ENCODE measurements at places on chromosomes 11 and 22.

GRCh38 chr11:41177791-41178190 lies 281.7 kb downstream of the LRRC4C start:
- no peak for DNase-seq

GRCh38 chr11:87501388-87501787 lies 463.7 kb downstream of the TMEM135 start:
- no peak for DNase-seq

- no peak for DNase-seq
Observed at GRCh38 chr11:45739866-45740265, 65.1 kb upstream of the SLC35C1 start.

GRCh38 chr11:75966537-75967287 lies 151.7 kb downstream of the UVRAG start:
- DNase-seq, result no peak

GRCh38 chr11:115920092-115920461 lies 415.9 kb upstream of the CADM1 start:
- DNase-seq, result no peak

DNA sequence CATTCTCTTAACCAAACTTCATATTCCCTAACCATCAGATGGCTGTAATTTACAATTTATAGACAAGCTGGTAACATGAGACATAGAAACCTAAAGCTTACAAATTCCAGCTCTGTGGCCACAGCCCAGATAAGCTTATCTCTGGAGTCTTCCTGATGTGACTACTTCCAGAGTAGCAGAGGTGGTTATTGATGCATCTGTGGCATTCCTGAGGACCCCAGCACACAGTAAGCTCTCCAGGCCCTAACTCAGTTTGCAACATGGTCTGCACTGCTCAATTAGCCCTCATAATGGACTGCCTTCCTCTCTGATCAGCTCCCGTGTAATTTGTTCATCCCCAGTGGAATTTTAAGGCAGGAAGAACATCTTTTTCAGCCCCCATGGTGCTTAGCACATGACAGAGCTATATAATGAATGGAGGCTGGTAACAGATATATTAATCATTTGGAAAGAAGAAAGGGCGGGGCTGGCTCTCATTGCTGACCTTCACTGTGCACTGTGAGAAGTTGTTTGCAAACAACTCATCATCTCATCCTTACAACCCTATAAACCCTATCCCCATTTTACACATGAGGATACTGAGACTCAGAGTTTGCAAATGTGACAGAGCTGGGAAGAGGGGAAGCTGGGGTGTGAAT lies 30.1 kb upstream of the KCNJ11 start:
- no peak for DNase-seq

GRCh38 chr22:19929586-19930550 lies 11.7 kb upstream of the COMT start:
- no peak for DNase-seq

DNA sequence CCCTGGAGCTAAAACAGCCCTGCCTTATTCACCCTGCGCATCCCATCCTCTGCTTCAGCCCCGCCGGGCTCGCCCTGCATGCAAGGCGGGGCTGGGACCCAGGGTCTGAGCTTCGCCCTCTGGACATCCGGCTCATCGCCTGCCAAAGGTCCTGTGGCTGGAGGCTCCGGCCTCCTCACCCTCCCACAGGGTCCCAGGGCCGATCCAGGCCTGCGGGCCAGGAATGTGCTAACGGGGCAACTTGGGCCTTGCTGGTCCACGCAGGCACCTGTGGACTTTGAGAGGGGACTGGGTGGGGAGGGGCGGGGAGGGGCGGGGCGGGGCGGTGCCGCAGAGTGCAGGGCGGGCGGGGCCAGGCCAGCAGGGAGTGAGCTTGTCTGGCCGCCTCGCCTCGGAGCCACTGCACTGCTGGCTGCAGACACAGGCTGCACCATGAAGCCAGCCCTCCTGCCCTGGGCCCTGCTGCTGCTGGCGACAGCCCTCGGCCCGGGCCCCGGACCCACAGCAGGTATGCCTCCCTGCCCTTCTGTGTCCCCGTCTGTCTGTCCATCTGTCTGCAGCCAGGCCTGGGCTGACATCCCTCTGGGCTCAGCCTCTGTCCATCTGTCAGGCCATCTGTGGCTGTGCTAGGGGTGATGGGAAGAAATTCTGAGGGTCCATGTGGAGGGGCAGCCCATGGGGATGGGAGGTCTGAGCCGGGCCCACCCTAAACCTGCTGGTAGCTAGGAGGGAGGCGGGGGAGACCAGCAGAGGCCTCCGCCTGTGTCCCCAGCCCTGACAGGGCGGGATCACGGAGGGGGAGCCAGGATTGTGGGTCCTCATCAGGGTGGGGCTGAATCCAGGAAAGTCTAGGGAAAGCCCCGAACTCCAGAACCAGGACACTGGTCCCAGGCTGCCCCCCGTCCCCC lies at the start of gene SUSD2:
SUSD2 (plus strand) TSS at position 400 of the 908 bp plus-strand sequence; CDS start at position 433, 33 bp downstream.
- DNase-seq, result no peak

GRCh38 chr11:131841028-131841427 lies 470.6 kb downstream of the NTM start:
- no peak for DNase-seq

GRCh38 chr11:45472716-45473317 lies 186.7 kb upstream of the SYT13 start:
- DNase-seq, result no peak

DNA sequence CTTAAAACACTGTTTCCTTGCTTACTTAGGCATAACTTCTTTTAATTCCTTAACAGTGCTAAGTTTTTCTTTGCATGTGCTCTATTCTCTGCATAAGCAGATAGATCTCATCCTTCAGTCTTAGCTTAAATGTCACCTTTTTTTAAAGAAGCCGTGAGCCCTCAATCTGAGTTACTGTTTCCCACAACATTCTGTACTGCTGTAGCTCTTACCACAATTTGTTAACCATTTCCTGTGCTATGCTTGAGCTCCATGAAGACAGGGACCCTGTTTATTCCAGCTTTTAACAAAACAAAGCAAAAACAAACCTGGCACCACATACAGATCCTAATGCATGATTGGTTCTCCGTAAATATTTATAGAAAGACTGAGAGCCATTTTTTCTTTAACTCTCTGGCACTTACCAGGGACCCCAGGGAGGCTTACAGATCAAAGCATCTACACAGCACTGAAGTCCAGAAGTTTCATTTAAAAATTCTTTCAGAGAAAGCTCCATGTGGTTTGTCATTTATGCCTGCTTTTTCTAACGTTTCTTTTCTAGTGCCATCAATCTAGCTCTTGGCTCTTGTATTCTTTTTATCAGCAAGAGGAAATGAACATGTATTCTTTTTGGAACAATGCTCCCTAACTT lies 74.9 kb downstream of the DYNC2H1 start:
- DNase-seq, result no peak

DNA sequence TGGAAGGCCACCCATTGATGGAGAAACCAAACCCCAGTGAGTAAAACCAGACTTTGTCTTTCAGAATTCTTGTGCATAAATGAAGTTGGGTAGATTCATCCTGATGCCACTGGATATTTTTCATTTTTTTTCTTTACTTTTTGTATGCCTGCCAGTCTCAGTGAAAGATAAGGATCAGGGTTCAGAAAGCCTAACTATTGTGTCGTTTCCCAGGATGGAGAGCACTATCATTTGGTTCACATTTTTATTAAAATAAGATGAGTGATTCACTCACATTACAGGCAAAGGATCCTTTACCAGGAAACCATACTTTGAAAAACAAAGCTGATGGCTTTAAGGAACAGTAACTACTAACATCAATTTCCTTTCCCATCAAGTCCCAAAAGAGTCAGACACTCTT lies 52.0 kb downstream of the ARFGAP2 start:
- no peak for DNase-seq

DNA sequence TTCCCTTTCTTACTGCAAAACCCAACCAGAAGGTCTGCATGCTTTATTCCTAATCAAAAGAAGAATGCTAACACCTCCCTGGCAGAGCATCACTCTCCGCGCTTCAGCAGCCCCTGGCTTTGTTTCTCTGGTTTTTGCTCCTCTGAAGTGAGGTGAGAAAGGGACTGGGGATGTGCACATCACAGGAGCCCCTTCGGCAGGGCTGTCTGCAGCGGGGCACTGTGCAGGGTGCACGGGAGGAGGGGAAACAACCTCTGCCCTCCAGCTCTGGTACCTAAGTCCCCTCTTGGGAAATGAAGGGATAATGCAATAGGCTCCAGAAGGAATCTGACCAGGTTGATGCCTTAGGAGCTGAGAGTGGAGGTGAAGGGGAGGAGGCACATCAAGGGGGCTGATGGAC lies 312.7 kb downstream of the NTM start:
- DNase-seq, result no peak

DNA sequence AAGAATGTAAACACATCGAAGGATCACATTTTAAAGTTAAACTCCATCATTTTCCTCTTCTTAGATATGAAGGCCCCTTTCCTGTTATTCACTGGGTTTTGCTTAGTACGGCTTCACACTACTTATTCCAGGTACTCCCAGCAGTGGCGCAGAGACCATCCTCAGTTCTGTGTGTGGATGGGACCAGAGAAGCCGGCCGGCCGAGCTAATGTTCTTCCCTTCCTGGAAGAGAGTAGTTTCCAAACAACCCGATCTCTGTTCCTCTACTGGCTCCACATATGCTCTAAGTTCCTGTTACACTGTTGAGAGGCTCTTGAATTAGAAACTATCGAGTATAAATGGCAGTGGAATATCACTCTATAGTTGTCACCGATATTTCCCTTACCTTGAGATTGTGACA lies 684 bp upstream of the NFRKB start:
- DNase-seq, result no peak

- no peak for DNase-seq
Observed at GRCh38 chr11:128273736-128274135, 313.6 kb downstream of the ETS1 start.

- DNase-seq, result no peak
Observed at GRCh38 chr11:69598147-69598546, 42.8 kb upstream of the CCND1 start.

- DNase-seq, result no peak
Observed at GRCh38 chr11:128029219-128029722, 558.1 kb downstream of the ETS1 start.

- DNase-seq, result no peak
Observed at GRCh38 chr11:4884361-4884760, 2.7 kb downstream of the OR51T1 start.

- no peak for DNase-seq
Observed at GRCh38 chr22:45774001-45774670, 102.5 kb downstream of the ATXN10 start.

DNA sequence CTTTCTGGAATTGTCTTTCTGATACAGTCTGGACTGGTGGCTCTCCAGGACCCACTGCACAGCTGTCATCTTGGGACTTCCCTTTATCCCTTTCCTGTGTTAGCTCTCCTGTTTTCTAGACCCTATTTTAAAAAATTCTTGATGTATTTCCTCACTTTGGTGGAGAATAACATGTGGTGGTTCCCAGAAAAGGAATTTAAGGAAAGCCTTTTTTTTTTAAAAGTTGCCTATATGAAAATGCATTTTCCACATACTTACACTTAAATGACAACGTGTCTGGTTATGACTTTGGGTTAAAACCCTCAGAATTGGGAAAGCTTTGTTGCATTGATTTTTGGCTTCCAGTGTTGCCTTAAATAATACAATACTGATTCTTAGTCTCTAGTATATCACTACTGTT lies 400.7 kb downstream of the TMEM135 start:
- DNase-seq, result no peak

DNA sequence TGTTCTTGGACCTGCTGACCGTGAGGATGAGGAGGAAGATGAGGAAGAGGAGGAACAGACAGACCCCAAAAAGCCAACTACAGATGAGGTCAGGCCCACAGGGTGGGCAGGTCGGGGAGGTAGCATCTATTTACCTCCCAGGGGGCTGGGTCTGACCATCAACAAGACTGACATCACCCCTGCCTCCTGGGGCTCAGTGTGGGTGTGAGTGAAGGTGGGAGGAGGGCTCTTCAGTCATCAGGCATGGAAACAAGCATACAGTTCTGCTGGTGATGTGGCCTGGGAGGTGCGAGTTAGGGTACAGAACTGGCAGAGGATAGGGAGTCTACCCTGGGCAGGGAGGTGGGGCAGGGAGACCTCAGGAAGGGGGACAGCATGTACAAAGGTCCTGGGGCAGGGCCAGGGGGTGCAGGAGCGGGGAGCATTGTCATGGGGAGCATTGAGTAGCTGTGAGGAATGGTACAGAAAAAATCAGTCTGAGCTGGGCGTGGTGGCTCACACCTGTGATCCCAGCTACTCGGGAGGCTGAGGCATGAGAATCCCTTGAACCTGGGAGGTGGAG lies 8.9 kb downstream of the PLCB3 start:
- no peak for DNase-seq

- no peak for DNase-seq
Observed at GRCh38 chr22:42385696-42386095, 46.5 kb downstream of the NFAM1 start.

GRCh38 chr11:73243093-73243485 lies 25.0 kb downstream of the P2RY2 start:
- DNase-seq, result no peak

GRCh38 chr11:115848080-115848479 lies 343.9 kb upstream of the CADM1 start:
- no peak for DNase-seq

GRCh38 chr11:77654770-77655434 lies 17.3 kb upstream of the CLNS1A start:
- DNase-seq, result no peak

GRCh38 chr22:19037282-19038163 lies 84.7 kb downstream of the DGCR2 start:
- no peak for DNase-seq
